ENCODE measurements at places on chromosomes 16 and 17. TPM values are rescaled to one million over a fixed set of nuclear protein-coding genes. Genes with fewer than 3 reads are reported as not detected.

The NPIPA7 gene
- total RNA-seq = not detected

The HBZ gene
- not detected for total RNA-seq

- no peak overlapping the region for H3K4me3 ChIP-seq
- no peaks in the 10 kb centered on the region for H3K27me3 ChIP-seq
- H3K36me3 ChIP-seq = peaks cover 84% of the 10 kb centered on the region
- no peak overlapping the region for H3K27ac ChIP-seq
- DNase-seq = no peak
Measured at GRCh38 chr17:45398800-45399199, 33.9 kb downstream of the ARHGAP27 start.

DNA sequence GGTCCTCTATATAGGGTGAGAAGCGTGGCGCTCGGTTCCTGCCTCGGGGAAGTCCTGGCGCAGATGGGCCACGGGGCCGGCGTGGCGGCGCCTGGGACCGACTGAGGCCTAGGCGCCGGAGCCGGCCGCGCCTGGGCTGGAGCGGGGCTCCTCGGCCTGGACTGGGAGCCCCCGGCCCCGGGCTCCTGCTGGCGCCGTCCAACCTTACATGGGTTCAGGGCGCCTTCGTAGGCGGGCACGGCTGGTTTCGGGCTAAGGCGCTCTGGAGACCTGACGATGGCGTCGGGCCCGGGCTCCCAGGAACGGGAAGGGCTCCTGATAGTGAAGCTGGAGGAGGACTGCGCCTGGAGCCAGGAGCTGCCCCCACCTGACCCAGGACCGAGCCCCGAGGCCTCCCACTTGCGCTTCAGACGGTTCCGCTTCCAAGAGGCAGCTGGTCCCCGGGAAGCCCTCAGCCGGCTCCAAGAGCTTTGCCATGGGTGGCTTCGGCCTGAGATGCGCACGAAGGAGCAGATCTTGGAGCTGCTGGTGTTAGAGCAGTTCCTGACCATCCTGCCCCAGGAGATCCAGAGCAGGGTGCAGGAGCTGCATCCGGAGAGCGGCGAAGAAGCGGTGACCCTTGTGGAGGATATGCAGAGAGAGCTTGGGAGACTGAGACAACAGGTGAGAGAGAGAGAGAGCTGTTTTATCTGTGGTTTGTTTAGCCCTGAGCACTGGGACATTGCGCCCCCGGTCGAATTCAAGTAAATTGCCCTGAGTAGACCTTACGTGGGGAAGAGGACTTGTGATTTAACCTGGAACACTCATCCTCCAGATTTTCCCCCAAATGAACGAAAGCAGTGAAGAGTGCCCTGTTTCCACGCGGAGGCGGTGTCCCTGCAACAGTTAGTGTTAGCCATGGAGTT, 504 bp downstream of the ZNF263 start:
- peaks cover 26% of the 10 kb centered on the region for H3K4me1 ChIP-seq
- H3K36me3 ChIP-seq = peaks cover 20% of the 10 kb centered on the region
- peak overlapping the region; percentile 99 for H3K4me3 ChIP-seq
- H3K27ac ChIP-seq = peak overlapping the region; percentile 100

GRCh38 chr17:8021565-8022359, 17.1 kb upstream of the ALOX15B start:
- no peaks in the 10 kb centered on the region for H3K36me3 ChIP-seq
- H3K4me3 ChIP-seq = no peak overlapping the region
- no peaks in the 10 kb centered on the region for H3K27me3 ChIP-seq
- DNase-seq = no peak
- no peak overlapping the region for H3K27ac ChIP-seq

DNA sequence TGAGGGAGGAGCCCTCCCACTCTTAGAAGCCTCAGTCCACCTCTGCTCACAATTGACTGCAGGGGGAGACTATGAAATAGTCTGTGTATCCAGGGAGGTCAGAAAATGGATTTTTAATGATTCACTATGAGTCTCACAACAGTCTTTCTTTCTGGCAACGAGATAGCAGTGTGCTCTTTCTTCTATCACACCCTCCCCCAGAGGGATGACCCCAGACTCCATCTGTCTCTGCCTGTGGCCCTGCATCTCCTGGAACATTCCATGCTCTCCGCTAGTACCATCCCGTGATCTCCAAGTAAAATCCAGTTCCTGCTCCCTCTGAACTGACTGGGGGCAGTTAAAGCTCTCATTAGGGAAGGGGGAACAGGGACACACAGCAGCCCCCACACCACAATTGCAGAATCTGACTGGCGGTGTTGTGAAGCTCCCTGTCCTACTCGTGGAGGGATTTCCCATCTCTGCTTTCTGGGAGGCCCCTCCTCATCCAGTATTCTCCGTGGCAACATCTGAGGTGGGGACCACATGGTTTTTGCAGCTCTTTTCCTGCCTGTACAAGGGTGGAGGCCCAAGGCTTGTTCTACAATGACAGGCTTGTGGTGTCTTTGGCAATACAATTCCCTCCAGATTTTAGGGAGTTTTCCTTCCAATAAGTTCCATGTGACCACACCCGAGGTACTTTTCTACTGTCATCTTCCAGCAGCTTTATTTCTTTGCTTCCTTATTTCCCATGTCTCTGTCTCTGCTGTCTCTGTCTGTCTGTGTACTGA, 19.4 kb downstream of the NATD1 start:
- no peaks in the 10 kb centered on the region for H3K4me1 ChIP-seq
- H3K27ac ChIP-seq = no peak overlapping the region
- no peaks in the 10 kb centered on the region for H3K36me3 ChIP-seq
- H3K27me3 ChIP-seq = no peaks in the 10 kb centered on the region

The BBS2 gene
- total RNA-seq = 93.1 TPM

DNA sequence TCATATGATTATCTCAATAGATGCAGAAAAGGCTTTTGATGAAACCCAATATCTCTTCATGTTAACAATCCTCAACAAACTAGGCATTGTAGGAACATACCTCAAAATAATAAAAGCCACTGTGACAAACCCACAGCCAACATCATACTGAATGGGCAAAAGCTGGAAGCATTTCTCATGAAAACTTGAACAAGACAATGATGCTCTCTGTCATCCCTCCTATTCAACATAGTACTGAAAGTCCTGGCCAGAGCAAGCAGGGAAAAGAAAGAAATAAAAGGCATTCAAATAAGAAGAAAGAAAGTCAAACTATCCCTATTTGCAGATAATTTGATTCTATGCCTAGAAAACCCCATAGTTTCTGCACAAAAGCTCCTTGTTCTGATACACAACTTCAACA, 999.2 kb upstream of the GOT2 start:
- DNase-seq = no peak
- no peaks in the 10 kb centered on the region for H3K36me3 ChIP-seq
- no peak overlapping the region for H3K27ac ChIP-seq

The NOD2 gene
- total RNA-seq = 2.3 TPM

The TBX2 gene
- 0.58 TPM for total RNA-seq
